Renal cortex interstitium (tissue), 15 donors: ENCODE measurements at places on chromosomes 11 and 22.

- DNase-seq, result no peak
These were observed 1.1 kb upstream of the PPFIBP2 start for GRCh38 chr11:7512525-7513233.

GRCh38 chr11:70604630-70605467 is 206.5 kb downstream of the CTTN start:
- no peak for DNase-seq

DNA sequence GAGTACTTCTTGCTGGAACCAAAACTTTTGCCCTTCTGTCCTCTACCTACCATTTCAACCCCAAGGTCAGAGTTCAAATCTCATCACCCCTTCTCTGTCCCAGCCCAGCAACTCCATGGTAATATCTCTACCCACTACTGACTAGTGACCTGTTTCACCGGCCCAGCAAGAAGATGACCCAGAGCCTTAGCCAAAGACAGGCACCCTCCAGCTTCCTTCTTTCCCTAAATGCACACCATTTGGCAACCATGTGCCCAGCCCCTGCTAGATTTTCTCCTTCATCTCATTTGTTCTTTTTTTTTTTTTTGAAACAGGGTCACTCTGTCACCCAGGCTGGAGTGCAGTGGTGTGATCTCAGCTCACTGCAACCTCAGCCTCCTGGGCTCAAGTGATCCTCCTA is 14.9 kb downstream of the ARAP1 start:
- DNase-seq, result no peak

- no peak for DNase-seq
These were observed 1.2 kb upstream of the SMIM35 start for GRCh38 chr11:118087931-118088330.

- peak; percentile 11 for DNase-seq
These were observed 32.7 kb upstream of the GLYATL1B start for GRCh38 chr11:59053387-59053786.

- no peak for DNase-seq
These were observed 27.7 kb downstream of the SMCO4 start for GRCh38 chr11:93515441-93516025.
